ENCODE measurements at places on chromosomes 2 and 18.

GRCh38 chr2:127122361-127123027 is 15.5 kb upstream of the BIN1 start:
- DNase-seq, result no peak

GRCh38 chr18:23958036-23958435 is 56.5 kb upstream of the TTC39C start:
- DNase-seq, result no peak

GRCh38 chr18:24112874-24113615 is 25.8 kb upstream of the CABYR start:
- peak; percentile 32 for DNase-seq

GRCh38 chr2:209424199-209424701 is 403 bp downstream of the MAP2 start:
- peak; percentile 57 for DNase-seq

GRCh38 chr2:206260188-206261012 is 14.1 kb upstream of the ZDBF2 start:
- DNase-seq, result peak; percentile 14

GRCh38 chr2:10883066-10883465 is 28.7 kb upstream of the KCNF1 start:
- no peak for DNase-seq

DNA sequence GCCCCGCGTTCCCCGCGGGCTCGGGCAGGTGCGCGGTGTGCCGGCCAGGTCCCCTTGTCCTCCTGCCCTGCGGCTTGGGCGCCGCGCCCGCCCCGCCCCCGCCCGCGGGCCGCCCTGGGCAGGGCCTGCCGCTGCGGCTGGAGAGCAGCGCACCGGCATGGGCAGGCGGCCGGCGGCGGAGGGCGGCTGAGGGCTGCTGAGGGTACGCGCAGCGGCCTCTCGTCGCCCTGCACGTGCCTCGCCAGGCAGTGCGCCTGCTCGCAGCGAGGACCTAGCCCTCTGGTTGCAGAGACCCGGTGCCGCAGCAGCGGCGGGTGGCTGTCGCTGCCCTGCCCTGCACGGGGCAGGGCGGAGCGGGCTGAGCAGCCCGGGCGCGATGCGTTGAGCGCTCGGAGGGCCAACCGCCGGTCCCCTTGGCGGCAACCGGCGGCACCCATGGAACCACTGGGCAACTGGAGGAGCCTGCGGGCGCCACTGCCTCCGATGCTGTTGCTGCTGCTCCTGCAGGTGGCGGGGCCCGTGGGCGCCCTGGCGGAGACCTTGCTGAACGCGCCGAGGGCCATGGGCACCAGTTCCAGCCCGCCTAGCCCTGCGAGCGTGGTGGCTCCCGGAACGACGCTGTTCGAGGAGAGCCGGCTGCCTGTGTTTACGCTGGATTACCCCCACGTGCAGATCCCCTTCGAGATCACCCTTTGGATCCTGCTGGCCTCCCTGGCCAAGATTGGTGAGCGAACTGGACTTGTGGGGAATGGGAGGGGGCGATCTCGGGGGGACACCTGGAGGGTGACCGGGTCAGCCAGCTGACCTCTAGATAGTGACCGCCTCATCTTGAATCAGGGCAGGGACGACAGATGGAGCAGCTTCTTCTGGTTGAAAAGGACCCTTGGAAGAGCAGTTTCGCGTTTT is at the start of gene SLC9A2:
SLC9A2 (plus strand) TSS at position 140 of the 906 bp plus-strand sequence; CDS start at position 436, 296 bp downstream.
- DNase-seq, result no peak

- DNase-seq, result no peak
Observed at GRCh38 chr2:173929441-173929840, 35.7 kb downstream of the SP3 start.

DNA sequence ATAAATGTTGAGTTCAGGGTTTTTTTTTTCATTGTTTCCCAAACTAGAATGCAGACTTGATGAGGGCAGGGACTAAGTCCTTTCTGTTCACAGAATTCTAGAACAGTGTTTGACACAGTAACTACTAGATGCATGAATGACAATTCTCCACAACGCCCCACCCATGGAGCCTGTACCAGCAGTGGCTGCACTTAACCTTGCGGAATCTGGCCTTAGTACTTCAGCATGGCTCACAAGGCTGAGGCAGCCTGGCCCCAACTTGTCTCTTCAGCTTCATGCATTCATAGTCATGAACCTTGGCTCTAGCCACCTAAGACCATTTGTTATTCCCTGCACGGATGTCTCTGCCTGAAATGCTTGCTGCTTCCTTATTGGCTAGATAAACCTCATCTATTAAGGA is 29.5 kb upstream of the MSGN1 start:
- no peak for DNase-seq

DNA sequence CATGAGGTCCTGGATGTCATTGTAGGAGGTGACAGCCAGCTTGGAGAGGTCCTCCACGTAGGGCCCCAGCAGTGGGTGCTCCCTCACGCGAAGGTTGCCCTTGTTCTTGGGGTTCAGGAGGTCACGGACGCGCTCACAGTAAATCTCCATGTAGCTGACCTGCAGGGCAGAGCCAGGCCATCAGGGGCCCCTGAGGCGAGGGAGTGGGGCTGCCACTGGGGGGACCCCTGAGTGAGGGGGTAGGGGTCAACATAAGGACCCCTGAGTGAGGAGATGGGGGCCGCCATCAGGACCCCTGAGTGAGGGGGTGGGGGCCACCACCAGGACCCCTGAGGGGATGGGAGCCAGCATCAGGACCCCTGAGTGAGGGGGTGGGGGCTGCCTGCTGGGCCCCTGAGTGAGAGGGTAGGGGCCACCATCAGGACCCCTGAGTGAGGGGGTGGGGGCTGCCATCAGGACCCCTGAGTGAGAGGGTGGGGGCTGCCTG is 33.6 kb downstream of the KIF1A start:
- DNase-seq, result no peak

GRCh38 chr2:118672571-118673158 is 174.8 kb downstream of the EN1 start:
- no peak for DNase-seq

DNA sequence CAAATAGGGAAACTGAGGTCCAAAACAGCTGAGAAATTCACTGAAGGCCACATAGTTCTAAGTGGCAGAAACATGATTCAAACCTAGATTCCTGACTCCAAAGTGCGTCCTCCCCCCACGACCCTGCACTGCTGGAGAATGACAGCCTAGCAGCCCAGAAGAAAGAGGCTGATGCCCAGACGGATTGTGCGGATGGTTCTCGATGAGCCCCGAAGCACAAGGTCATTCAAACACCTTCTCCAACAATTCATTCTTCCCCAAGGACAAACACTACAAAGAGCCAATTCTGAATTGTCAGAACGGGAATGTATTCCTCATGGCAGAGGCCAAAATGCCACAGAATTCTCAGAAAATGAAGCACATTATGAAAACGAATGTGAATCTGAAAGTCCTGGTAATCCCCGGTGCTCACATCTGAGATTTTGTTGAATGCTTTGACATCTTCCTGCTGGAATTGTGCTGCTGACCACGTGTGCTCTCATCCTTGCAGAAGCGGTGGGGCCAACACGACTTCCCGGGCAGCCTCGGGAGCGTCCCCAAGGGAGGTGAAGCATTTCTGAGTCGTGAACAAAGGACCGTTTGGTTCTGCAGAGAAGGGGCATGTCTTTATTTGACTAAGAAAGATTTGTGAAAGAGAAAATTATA is 337.0 kb downstream of the EIPR1 start:
- DNase-seq, result no peak

- DNase-seq, result peak; percentile 17
Observed at GRCh38 chr2:227862227-227862740, 9.1 kb upstream of the DAW1 start.

DNA sequence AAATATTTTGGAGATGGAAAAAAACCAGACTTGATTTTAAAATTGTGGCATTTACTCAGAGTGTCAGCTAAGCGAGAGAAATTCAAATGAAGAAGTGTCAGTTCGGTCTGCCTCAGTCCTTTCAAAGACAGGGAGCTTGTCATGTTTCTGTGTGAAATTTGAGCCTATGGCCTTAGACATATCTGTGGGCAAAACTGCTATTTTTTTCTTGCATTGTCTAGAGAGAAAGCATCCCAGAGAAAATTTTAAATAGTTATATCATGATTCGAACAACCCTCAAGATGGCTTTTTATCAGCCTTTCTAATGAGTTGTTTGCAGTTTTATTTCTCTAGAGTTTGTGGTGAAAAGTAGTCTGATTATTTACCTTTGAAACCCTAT is 50.2 kb upstream of the KCNE4 start:
- DNase-seq, result no peak

- DNase-seq, result no peak
Observed at GRCh38 chr2:184351126-184351525, 247.2 kb upstream of the ZNF804A start.

GRCh38 chr2:188851826-188852225 is 122.3 kb upstream of the COL3A1 start:
- DNase-seq, result no peak

GRCh38 chr2:216695401-216695821 is at the start of gene IGFBP5:
Gene IGFBP5 (minus strand): TSS chr2:216695549. CDS start chr2:216694775, 774 bp downstream.
- DNase-seq, result peak; percentile 89

GRCh38 chr2:205025580-205026240 is 480.4 kb downstream of the PARD3B start:
- DNase-seq, result no peak

All from SHP77 (cell line).